Hematopoietic multipotent progenitor cell treated with erythropoietin and hydrocortisone succinate and interleukin-3 and kit ligand, for 6 days (in vitro differentiated cells): ENCODE measurements at places on chromosomes 12 and 14.

GRCh38 chr12:102549691-102550090 lies 69.3 kb upstream of the IGF1 start:
- DNase-seq = no peak

GRCh38 chr12:1533205-1533601 lies 61.2 kb downstream of the FBXL14 start:
- peak; percentile 75 for DNase-seq

DNA sequence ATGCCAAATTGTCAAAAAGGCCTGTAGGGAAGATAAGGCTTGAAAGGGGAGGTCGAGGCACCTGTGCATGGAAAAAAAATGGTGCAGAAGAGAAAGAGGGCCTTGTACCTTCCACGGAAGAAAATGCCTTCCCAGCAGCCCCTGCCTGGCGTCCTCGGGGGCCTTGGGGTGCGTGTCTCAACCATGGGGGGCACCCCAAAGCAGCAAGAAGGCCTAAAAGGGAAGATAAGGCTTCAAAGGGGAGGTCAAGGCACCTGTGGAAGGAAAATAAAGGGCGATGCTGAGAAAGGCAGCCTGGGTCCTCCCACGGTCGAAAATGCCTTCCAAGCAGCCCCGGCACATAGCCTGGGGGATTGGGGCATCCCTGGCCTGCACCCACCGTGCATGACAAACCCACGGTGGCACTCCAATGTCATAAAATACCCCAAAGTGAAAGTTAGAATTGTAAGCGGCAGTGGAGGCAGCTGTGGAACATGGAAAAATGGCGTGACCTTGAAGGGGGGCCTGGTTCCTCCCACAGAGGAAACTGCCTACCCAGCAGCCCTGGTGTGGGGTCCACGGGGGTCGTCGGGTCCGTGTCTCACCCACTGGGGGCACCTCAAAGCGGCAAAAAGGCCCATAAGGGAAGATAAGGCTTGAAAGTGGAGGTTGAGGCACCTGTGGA lies 275.0 kb downstream of the ALG10 start:
- DNase-seq = no peak

GRCh38 chr12:120406069-120406468 lies 31.8 kb upstream of the COX6A1 start:
- no peak for DNase-seq

- no peak for DNase-seq
Observed at GRCh38 chr12:131218026-131218922, 264.6 kb downstream of the ADGRD1 start.

DNA sequence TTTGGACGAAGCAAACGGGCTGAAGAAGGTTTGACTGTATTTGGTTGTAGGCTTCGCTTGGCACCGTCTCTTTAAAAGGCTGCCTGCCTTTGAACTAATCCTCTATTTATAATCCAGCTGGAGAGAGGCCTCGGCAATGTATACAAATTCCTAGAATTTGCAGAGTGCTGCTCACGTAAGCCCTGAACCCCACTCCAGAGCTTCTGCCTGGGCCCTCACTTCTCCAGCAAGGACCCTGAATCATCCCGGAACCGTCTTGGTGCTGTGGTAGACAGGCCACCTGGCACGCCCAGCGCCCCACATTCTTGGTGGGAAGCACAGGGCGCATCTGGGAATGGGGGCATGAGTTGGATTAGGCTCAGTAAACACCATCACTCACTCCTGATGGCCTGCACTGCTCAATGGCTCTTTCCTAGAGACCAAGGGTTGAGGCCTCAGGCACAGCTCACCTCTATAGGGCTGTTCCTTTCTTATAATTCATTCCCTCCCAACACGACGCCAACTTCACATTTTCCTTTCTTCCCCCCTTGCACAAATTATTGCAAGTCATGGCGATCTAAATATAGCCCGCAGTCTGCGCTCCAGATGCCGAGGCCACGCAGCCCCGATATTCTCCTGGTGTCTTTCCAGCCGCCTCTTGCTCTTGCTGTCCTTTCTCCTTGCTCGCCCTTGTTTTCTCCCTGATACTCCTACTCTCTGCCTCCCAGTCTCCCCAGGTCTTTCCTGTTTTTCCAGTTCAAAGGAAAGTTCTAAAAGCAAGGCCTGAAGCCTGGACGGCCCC lies 141.0 kb downstream of the ZFP36L1 start:
- DNase-seq = peak; percentile 26

GRCh38 chr12:103955811-103956508 lies 9.7 kb upstream of the TDG start:
- DNase-seq = peak; percentile 37

- DNase-seq = no peak
Observed at GRCh38 chr12:93011100-93011499, 82.0 kb upstream of the EEA1 start.

DNA sequence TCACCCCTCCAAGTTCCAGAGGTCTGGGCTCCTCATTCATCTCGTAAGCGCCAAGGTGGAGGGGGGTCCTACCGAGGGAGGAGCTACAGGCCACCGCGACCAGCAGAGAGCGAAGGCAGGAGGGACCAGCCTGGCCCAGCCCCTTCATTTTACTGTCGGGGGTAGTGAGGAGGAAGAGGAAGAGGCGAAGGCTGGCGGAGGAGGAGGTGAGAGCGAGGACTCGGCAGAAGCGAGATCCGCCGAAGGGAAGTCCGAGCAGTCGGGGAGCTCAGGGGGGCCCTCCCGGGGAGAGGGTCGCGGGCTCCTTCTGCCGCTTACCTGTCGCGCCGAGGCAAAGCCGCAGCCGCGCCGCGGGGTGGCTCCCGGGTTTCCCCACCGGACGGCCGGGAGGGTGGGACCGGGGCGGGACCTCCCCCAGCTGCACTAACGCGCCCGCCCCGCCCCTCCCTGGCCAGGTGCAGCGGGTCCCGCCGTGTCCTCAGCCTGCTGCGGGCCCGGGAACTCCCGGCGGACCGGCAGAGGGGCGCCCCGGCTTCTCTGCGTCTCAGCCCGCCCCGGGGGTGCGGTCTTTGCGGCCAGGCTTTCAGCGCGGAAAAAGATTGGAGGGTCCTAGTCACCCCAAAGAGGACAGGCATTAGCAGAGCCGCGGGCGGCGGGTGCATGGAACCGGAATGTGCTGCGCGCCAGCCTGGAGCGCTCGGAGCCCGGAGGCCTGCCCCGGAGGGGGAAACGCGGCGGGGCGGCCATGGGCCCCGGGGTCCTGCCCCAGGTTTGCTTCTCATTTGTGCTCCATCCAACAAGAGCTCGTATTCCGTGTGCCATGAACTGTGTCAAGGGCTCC lies at the start of gene GALNT6:
Gene GALNT6, minus strand, starts transcription at position 124 of the 841 bp plus-strand sequence. CDS start 11,625 bp downstream, outside the sequence.
- DNase-seq = peak; percentile 71

DNA sequence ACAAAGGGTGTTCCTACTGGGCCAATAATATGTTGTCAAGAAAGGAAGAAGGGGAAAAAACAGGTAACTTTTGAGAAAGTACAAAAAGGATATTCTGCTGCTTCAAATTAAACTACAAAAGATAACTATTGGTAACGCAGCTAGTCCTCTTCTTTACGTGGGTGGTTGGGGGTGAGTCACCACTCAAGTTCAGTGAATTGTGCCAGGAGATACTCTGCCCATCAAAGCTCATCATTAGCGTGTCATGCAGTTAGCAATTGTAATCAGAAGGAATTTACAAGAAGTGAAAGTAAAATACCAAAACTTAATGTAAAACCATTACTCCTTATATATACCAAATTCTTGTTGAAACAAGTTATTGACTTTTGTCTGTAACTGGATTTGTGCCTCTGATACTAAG lies 342.0 kb downstream of the NPAS3 start:
- no peak for DNase-seq

DNA sequence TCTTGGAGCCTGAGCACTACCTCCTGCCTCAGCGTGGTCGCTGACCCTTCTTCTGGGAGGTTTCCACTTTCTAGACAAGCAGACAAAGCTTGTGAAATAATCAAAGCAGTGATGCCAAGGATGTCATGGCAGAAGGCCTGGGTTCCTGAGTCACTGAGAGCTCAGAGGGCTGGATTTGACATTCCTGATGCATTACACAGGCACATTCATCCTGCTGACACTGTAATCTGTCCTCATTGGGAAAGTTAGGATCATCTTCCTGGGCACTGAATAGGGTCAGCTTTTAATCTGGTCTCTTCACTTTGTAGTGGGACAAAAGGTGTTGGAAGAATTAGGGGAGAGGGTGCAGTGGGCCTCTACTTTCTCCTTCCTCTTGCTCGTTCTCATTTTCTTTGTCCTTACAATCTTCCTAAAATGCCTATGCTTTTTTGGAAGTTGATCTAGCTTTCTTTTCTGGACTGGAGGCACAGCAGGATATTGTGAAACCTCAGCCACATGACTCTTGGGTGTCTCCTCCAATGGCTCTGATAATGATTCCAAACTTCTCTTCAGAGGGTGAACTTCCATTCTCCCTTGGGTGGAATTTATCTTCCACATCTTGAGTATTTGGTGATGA lies 29.6 kb downstream of the EEA1 start:
- DNase-seq = no peak

GRCh38 chr12:51103977-51104376 lies 20.6 kb upstream of the CSRNP2 start:
- no peak for DNase-seq

DNA sequence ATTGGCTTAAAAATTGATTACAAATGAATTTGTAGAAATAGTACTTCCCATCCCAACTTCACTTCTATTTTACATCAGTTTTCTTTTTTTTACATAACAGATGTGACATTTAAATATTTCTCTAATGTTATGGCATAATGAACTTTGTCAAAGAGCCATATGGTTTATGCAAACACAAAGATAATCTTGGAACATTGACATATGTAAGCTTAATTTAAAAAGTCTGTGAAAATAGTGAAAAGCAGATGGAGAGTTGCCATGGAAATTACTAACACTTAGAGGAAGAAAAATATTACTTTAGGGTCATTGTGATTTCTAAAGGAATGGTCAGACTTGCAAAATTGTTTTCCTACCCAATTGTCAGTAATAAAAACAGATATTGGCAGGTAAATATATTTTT lies 232.4 kb downstream of the AEBP2 start:
- no peak for DNase-seq

GRCh38 chr14:92563359-92563758 lies 49.8 kb downstream of the RIN3 start:
- peak; percentile 44 for DNase-seq

GRCh38 chr12:17414596-17414995 lies 675.4 kb downstream of the RERGL start:
- DNase-seq = no peak

DNA sequence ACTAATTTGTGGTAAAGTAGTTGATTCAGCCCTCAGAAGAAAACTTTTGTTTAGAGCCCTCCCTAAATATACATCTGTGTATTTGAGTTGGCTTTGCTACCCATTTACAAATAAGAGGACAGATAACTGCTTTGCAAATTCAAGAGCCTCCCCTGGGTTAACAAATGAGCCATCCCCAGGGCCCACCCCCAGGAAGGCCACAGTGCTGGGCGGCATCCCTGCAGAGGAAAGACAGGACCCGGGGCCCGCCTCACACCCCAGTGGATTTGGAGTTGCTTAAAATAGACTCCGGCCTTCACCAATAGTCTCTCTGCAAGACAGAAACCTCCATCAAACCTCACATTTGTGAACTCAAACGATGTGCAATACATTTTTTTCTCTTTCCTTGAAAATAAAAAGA lies 2.7 kb downstream of the FZD10 start:
- DNase-seq = no peak

DNA sequence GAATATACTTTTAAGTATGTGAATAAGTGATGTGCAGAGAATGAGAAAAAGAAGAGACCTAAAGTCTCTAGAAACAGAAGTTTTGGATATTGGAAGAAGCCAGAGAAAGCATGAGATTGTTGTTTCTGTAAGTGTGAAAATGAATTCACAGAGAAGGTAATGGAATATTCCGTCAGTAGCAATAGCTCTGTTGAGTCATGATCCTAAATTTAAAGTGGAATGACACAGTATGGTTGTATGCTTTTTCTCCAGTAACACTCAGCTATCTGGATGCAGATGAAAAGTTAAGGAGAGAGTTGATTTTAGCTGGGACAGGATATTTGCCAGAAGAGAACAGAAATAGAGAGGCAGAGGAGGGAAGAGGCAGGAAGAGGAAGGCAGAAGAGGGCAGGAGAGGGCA lies 1166.3 kb downstream of the GALC start:
- no peak for DNase-seq

- peak; percentile 42 for DNase-seq
Observed at GRCh38 chr14:105891631-105892452, 365.5 kb downstream of the TMEM121 start.

GRCh38 chr14:99541677-99542470 lies 60.7 kb downstream of the CCNK start:
- peak; percentile 49 for DNase-seq

GRCh38 chr14:101442451-101442850 lies 118.8 kb upstream of the DIO3 start:
- peak; percentile 48 for DNase-seq

DNA sequence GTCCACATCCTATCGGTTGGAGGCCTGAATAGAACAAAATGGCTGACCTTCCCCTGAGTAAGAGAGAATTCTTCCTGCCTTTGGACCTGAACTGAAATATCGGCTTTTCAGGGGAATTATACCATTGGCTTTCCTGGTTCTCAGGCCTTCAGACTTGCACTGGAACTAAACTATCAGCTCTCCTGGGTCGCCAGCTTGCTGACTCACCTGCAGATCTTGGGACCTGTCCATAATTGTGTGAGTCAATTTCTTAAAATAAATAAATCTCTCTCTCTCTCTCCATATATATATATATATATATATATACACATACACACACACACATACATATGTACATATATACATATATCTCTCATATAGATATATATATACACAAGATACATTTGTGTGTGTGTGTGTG lies 41.6 kb downstream of the KCNK10 start:
- DNase-seq = no peak

DNA sequence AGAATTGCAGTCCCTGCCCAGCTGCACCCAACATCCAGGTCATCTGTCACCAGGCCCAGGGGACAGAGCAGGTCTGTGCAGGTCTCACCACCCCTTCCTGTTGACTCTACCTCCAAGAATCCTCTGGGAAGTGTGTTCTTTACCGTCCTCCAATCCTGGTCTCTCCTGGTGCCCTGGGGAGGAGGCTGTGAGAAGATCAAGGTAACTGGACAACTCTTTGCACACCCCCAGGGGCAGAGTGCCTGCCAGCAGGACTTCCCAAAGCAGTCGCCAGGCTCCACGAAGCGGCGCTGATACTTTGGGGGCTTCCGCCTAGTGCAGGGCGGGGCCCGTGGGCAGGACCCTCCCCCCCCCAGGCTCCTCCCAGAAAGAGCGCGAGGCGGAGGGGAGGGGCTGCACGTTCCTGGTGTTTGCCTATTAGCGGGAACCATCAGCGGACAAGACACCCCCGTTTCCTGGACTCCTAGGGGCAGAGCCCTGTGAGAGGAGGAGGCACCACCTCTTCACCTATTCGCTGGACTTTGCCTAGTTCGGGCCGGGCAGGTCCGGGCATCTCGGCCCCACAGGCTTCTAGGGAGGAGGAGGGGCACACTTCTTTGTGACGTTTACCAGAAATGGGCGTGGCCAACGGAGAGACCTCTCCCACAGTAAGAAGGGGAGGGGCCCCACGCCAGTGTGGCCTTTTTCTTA lies 918.0 kb downstream of the AACS start:
- DNase-seq = peak; percentile 7
